ENCODE measurements at places on chromosomes 11 and 22.

- no peak for DNase-seq
Measured at GRCh38 chr11:46555267-46556054, 38.4 kb downstream of the AMBRA1 start.

DNA sequence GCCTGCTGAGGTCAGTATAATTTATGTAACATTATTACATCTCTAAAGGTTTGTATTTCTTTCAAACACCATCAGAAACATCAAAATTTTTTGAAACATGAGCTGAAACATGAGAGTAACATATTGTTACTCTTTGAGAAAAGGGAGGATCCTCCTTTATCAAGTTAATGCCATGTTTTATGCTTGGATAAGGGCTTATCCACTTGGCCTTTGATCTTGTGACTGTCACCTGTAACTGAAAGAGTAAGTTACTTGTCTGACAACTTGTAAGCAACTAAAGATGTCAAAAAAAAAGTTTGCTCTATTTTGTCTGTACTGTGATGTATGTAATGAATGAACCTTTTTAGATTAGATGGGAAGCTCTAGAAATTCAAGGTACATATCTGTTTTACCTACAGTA, 59.6 kb downstream of the FAR1 start:
- DNase-seq: no peak

- DNase-seq: no peak
Measured at GRCh38 chr22:20061481-20061861, 18.6 kb upstream of the DGCR8 start.

DNA sequence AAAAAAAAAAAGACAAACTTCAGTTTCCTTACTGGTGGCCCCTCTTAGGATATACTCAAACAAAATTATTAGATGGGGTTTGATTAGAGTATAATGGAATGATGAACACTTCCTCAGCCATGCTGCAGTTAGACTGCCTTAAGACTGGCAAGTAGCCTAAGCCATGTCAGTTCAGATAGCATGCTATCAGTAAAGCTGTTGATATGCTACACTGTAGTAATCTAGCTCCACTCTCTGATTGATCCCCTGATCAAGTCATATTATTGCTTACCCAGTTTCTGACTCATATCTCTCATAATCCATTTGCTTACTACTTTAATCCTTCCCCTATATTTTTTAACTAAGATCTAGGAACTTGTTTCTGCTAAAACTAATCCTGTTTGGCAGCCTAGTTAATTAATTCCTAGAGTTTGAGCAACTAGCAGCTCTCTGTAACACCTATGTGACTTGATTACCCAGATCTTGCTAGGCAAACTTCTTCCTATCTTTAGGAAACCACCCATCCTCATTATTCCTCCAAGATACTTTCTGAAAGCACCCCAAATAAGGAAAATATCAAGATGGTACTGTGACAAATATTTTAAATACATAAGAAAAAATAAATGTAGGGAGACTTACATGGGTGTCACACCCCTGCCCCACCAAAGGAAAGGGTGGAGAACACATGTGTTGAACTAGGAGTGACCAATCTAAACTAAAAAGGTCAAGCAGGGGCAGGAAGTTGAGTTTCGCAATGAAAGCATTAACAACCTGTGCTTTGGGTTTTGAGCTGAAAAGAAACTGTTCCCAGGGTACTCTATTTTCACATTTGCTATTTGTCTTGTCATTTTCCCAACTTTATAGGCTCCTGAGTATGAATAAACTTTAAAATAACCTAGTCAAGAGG, 43.2 kb downstream of the PIK3C2A start:
- DNase-seq: no peak

DNA sequence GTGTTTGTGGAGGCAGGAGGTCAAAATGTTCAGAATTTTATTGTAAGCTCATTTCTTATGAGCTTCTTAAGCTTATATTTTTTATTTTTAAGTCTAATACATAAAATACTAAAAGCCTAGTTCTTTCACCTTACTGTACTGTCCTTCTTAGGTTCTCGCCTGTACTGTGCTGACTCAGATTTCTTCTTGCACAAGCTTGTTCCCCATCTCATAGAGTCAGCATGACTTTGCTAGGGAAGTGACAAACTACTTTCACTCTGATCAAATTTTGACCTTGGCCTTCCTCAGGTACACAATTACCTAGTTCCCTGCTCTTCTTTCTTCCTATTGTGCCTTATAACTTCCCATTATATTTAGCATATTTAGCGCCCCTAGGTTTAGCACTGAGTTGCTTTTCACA, 81.5 kb downstream of the STK33 start:
- no peak for DNase-seq

GRCh38 chr11:75520688-75521087, 5.1 kb downstream of the GDPD5 start:
- no peak for DNase-seq

GRCh38 chr11:105192115-105192514, 52.5 kb upstream of the CARD18 start:
- DNase-seq: no peak

DNA sequence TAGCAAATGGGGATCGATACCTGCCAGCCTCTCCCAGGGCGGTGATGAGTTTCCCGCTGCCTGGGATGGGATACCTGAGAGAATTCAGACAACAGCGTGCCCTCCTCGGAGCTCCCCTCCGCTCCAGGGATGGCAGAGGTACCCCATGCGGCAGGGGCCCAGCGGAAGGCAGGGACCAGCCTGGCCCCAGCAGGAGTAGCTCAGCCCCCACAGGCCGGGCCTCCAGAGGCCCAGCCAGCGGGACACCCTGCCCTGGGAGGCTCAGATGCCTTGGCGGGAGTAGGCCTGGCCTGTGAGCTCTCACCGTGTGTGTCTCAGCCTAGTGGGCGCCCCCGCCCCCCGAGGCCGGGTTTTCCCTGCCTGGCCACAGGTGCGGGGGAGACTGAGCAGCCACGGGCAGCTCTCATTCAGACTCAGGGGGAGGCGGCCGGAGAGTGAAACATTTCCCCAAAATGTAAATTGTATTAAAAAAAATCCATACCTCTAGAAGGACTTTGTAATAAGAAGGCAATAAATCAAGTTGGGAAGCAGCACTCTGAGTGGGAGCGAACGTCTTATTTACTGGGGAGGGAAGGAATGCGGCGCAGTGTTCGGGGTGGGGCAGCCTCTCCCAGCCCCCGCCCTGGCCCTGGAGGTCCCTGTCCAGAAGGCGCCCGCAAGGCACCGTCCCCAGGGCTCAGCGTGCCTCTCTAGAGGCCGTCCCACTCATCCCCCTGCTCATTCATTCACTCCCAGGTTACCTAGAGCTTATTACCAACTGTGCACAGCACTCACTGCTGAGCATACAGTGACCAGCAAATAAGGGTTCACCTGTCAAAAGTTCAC, 888.0 kb downstream of the BRD1 start:
- DNase-seq: no peak

GRCh38 chr11:61679296-61679695, 895 bp upstream of the DAGLA start:
- DNase-seq: no peak

- DNase-seq: no peak
Measured at GRCh38 chr22:17192186-17192585, 27.0 kb downstream of the ADA2 start.

DNA sequence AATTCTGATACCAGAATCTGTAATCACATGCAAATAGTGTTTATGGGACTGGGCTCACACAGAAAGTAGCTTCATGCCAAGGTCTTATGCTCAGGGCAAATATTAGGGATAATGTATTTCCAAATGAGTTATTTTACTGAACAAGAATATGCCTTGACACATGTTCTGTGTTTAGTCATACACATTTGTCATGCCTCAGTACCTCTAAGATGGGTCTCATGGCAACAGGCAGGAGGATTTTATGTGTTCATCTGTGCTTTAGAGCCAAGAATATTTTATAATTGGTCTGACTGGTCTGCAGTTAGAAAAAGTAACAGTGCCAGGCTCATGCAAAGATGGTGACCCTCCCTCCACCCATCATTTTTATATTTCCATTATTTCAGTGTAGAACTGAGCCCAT, 49.1 kb downstream of the JAM3 start:
- no peak for DNase-seq

DNA sequence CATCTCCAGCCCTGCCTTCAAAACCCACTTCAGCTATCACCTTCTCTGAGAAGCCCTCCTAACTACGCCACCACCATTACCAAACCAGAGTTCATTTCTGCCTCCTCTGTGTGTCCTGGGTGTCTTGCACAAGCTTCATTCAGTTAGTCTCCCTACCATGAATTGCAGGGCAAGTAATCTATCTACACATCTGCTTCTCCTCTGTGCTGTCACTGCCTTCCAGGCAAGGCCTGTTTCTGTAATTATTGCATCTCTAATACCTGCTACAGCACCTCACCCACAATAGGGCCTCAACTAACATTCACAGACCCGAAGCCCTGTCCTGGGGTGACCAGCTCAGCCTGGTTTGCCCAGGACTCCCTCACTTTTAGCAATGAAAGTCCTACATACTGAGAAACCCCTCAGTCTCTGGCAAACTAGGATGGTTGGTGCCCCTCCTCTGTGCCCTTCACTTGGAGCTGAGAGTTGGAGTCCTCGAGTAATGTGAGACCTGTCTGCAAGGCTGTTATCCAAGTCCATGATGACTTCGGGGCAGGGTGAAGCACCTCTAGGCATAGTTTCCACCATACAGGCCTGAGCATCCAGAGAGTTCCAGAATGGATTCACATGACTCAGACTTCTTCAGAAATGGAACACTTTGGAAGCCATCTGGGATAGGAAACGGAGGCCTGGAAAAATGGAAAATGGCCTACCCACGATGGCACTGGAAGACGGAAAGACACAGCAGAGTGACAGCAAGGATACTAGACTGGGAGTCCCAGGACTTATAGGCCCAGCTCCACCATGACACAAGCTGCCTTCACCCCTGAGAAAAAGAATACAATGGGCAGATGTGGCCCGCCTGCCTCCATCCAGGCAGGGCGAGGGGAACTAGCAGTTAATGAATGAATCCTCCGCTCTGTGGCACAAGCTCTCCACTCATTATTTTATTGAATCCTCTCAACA, 269.3 kb downstream of the BUD13 start:
- DNase-seq: no peak

DNA sequence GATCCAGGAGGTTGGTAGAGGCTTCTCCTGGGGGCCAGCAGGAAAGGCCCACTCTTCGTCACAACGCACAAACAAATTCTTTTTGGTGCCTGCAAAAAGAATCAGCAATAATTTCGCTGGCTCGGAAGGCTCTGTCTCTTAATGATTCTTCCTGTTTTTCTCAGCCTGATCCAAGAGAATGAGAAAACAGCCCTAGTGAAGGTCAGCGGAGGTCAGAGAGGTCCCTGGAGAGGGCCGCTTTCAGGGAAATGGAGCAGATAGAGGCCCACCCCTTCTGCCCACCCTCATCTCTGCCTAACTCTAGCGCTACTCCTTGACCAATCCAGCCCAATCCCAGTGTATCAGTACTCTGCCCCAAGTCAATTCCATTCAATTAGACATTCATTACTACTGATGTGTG, 19.2 kb downstream of the LRRC55 start:
- no peak for DNase-seq
